Endodermal cell (in vitro differentiated cells): ENCODE measurements at places on chromosomes 3 and 15. TPM values are rescaled to one million over a fixed set of nuclear protein-coding genes. Genes with fewer than 3 reads are reported as not detected.

Gene GOLGA8N
- total RNA-seq: 2.7 to 3.7 TPM (median 2.7 TPM) in 3 replicates

Gene MEX3B
- total RNA-seq: 3.2 to 5.5 TPM (median 3.4 TPM) in 3 replicates

Gene RAB8B
- 21.9 to 32.1 TPM (median 30.0 TPM) in 3 replicates for total RNA-seq

Gene VEPH1
- total RNA-seq: 7.9 and 11.8 TPM in 2 replicates

Gene CILP
- total RNA-seq: not detected in 2 replicates

Gene ACVR2B
- total RNA-seq: 101 and 112 TPM in 2 replicates

Gene ALPK3
- 79.2 and 94.1 TPM in 2 replicates for total RNA-seq

Gene SEMA3B
- total RNA-seq: 10.3 to 25.0 TPM (median 10.9 TPM) in 3 replicates

Gene BRK1
- 116 to 149 TPM (median 120 TPM) in 3 replicates for total RNA-seq

Gene PPIP5K1
- 2.7 to 5.4 TPM (median 3.3 TPM) in 3 replicates for total RNA-seq

Gene APBA2
- total RNA-seq: 26.5 to 33.4 TPM (median 27.1 TPM) in 3 replicates

Gene CLDN16
- 0.38 and 0.40 TPM in 2 replicates for total RNA-seq

Gene C2CD4A
- total RNA-seq: 0.14 TPM in 1 of 2 replicates, not detected in the other

Gene SLC9C1
- 0.24 to 0.50 TPM in 2 of 3 replicates, not detected in the other for total RNA-seq

Gene PPP1R14D
- not detected in 2 replicates for total RNA-seq

Gene NAALADL2
- 1.8 TPM in 2 replicates for total RNA-seq

Gene GABRA5
- 4.4 and 5.4 TPM in 2 replicates for total RNA-seq

Gene GRIP2
- total RNA-seq: 0.77 and 2.2 TPM in 2 replicates

Gene TMEM207
- total RNA-seq: not detected in 3 replicates

Gene LRRIQ4
- 0.11 TPM in 1 of 2 replicates, not detected in the other for total RNA-seq

Gene IQCF5
- total RNA-seq: not detected in 3 replicates

Gene PPARG
- 3.1 and 3.8 TPM in 2 replicates for total RNA-seq

Gene ANAPC13
- 29.3 and 31.3 TPM in 2 replicates for total RNA-seq

Gene PTH1R
- total RNA-seq: 0.69 to 2.2 TPM (median 1.9 TPM) in 3 replicates

Gene HHLA2
- not detected in 3 replicates for total RNA-seq

Gene LMAN1L
- total RNA-seq: not detected in 3 replicates

Gene TMEM39A
- 56.2 and 62.3 TPM in 2 replicates for total RNA-seq

Gene ACOX2
- 8.6 and 9.8 TPM in 2 replicates for total RNA-seq

Gene ROBO1
- 70.1 and 75.9 TPM in 2 replicates for total RNA-seq

Gene TUSC7
- total RNA-seq: not detected in 2 replicates

Gene TMCO5A
- not detected in 3 replicates for total RNA-seq

Gene CHSY1
- total RNA-seq: 38.1 and 39.9 TPM in 2 replicates

Gene RASGRF1
- total RNA-seq: 0.05 and 0.20 TPM in 2 replicates

Gene TRH
- 0.22 to 0.68 TPM in 2 of 3 replicates, not detected in the other for total RNA-seq

Gene SMCO1
- not detected in 2 replicates for total RNA-seq

Gene GREM1
- 0.12 to 0.62 TPM (median 0.61 TPM) in 3 replicates for total RNA-seq

Gene PLCL2
- 6.1 and 6.9 TPM in 2 replicates for total RNA-seq

Gene RLBP1
- not detected in 3 replicates for total RNA-seq

Gene ERC2
- total RNA-seq: 19.4 and 22.8 TPM in 2 replicates

Gene PLA2G4D
- not detected in 3 replicates for total RNA-seq

Gene NR1I2
- total RNA-seq: 0.12 to 0.32 TPM (median 0.20 TPM) in 3 replicates
